ENCODE measurements at places on chromosomes 13 and 19.

- no peak for DNase-seq
Observed at GRCh38 chr13:32002873-32003272, 28.7 kb upstream of the FRY start.

GRCh38 chr13:37407156-37407555 is 191.4 kb downstream of the POSTN start:
- no peak for DNase-seq

GRCh38 chr19:13881692-13882418 is 4.9 kb downstream of the NANOS3 start:
- peak; percentile 55 for DNase-seq

- no peak for DNase-seq
Observed at GRCh38 chr13:45882626-45883025, 31.1 kb upstream of the SIAH3 start.

GRCh38 chr19:33374236-33374714 is 766 bp downstream of the CEBPG start:
- DNase-seq, result no peak

Data from CD4-positive, alpha-beta T cell treated with Interleukin-10 for 1 hour (primary cell).